ENCODE measurements at places on chromosomes 1 and 21. TPM values are rescaled to one million over a fixed set of nuclear protein-coding genes. Genes with fewer than 3 reads are reported as not detected.

IL22RA1 gene
- not detected for total RNA-seq

USP24 gene
- total RNA-seq: 37.0 TPM

PCNX2 gene
- total RNA-seq: 14.7 TPM

AIDA gene
- 60.1 TPM for total RNA-seq

LMX1A gene
- total RNA-seq: not detected

CYP4A22 gene
- total RNA-seq: not detected

TRIM46 gene
- total RNA-seq: 6.9 TPM

CD244 gene
- 0.25 TPM for total RNA-seq

DNA sequence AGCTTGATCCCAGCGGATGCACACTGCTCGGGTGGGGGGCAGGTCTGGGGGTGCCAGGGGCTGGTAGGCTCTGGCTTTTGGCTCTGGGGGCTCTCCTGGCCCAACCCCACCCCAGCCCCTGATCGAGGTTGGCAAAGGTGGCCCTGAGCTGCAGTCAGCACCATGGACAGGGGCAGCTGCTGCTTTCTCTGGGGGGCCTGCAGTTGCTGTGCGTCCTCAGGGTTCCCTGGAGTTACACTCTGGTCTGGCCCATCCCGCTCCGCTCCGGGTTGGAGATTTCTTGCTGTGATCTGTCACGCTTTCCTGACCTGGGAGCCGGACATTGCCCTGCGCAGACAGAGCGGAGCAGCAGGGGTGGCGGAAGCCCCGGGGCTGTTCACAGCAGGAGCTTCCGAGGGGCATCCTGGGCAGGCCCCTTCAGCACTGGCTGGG, 8.0 kb upstream of the PLCH2 start:
- DNase-seq: peak; percentile 57

DNA sequence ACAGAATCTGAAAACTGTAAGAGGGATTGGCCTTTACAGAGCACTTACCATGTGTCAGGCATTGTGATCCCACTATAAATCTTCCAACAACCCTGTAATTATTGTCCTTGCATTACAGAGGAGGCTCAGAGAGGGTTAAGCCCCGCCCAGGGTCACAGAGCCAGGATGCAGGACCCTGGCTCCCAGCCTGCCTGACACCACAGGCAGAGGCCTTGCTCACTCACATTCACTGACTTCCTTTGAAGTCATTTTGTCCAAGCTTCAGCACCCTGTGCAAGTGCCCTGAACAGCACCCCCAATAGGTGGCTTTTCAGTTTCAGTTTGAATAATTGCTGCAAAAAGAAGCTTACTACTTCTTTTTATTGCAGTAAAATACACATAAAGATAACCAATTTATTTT, 256.8 kb upstream of the NFIA start:
- no peak for DNase-seq

DNA sequence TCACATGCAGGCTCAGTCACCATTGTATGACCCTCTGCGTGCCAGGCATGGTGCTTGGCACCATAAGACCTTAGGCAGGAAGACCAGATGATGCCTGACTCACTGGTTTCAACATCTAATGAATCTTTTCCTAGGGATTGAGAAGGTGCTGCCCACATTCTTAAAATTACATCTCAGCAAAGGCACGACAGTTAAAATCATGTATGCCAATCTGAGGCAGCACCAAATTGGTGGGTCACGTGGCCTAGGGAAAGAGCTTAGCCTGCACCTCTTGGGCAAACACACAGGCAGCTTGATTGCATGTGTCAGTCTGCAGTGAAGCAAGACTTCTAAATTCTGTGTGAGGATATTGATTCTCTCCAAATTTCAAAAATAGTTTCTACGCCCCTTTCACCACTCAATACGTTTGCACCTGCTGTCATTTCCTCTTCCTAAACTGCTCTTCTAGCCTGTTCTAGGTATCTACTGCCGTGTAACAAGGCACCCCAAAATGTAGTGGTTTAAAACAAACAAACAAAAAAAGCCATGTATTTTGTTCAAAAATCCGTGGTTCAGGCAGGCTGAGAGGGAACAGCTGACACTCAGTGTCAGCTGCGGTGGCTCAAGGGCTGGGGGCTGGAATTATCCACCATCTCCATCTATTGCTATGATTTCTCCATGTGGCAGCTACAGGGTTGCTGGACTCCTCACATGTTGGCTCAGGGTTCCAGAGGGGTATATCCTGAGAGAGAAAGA, 160.2 kb upstream of the FGGY start:
- no peak for DNase-seq

GRCh38 chr1:45848714-45849113, 45.3 kb downstream of the MAST2 start:
- no peak for DNase-seq

DNA sequence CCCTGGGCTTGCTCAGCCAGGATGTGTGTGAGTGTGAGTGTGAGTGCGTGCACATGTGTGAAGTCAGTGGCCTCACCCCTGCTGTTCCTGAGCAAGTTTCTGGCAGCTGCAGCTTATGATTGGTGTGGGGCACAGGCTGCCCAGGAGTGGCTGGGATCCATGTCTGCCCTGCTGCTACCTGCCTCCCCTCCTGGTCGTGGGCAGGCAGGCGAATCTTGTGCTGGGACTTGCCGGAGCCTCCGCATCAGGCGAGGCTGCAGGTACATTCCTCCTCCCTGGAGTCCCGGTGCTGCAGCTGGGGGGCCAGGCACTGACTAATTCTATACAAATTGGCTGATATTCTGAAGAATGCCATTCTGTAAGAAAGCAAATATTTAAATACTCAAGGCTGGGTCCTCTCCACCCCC, 85.6 kb upstream of the WNT4 start:
- no peak for DNase-seq

DNA sequence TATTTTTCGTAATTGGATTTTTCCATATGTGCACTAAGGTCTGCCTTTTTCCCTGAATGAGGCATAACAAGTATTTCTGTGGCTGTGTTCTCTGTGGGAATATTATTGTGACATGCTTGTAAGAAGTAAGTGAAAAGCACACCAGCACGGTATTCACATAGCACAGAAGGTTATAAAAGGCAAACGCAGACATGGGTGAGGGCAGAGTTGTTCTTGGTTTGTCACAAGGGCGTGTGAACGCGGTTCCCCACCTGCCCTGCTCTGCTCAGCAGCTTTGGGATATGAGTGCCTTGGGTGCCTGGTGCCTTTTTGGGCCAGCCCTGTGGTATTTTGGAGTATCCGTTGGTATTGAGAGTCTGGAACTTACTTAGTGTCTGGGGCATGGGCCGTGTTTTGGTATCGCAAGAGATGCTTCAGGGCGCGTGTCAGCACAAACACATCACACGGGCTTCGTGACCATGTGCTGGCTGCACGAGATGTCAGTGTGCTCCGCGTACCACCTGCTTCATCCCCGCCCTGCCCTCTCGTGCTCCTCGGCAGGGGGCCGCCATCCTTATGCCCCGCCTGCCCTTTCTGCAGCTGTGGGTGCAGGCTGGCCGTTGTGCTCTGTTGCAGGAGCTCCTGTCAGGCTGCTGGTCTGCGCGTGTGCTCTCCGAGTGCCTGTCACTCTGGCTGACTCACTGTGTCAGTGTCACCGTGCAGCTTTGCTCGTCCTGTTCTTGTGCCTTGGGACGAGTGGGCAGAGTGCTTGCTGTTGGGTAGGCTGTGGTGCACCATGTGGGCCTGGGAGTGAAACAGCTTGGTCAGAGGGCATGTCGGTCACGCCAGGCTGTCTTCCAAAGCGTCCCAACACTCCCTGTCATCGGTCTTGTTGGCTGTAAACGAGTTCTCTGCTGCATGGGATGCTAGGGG, 15.0 kb downstream of the SKI start:
- DNase-seq: peak; percentile 59

- no peak for DNase-seq
Measured at GRCh38 chr1:91338501-91338900, 66.1 kb downstream of the HFM1 start.

- peak; percentile 45 for DNase-seq
Measured at GRCh38 chr1:89721351-89721750, 88.4 kb downstream of the LRRC8C start.

DNA sequence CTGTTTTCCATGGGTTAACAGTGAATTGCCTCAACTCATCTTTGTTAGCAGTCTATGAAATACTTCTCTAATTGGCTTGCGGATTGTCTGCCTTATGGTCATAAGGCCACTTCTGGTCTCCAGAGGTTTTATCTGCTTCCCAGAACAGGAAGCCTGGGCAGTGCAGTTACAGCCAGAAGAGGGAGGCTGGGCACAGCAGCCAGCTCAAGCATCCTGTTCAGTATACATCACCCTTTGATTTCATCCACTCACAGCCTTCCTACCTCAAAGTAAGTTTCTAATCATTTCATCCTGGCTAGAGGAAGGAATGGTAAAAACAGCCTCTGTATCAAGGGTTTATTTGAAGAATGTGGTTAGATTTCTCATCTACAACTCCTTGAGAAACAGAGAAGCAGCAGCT, 311.5 kb upstream of the DEPDC1 start:
- no peak for DNase-seq

DNA sequence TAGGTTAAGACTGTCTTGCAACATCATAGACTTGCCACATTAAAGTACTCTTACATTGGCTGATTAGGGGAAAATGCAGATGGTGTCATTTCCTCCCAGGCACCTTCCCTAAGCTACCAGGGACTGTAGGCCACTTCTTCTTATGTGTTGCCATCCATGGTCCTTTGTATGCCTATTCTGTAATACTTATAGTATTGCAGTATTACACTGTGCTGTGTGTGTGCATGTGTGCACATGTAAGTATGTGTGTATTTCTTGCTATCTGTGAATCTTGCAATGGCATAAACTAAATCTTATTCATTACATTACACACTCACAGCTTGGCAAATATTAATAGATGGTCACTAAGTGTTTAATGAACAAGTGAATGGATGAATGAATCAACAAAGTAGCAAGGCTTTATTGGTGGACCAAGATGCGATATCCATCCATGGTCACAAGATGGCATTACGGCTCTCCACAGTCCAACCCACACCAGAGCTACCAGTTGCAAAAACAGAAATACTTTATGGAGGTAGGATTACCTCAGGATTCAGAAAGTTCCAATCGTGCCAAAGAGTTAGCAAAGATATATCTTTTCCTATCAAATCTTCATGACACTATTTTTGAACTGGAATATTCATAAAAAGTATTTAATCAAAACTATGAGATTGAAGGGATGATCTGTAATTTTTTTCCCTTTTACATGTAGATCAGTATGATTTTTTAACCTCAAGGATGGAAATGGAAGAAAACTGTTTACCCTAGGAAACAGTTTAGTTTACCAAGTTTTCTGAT, 160.2 kb downstream of the DENND1B start:
- peak; percentile 54 for DNase-seq

Measured in activated CD4-positive, alpha-beta T cell treated with anti-CD3 and anti-CD28 coated beads for 36 hours (primary cell).